ENCODE measurements at places on chromosomes 6 and 20.
A peak's percentile ranks its signal among the peaks of the same experiment; 100 is the strongest.

- DNase-seq, result peak; percentile 73
Observed at GRCh38 chr20:44728801-44729443, 13.8 kb downstream of the CCN5 start.

DNA sequence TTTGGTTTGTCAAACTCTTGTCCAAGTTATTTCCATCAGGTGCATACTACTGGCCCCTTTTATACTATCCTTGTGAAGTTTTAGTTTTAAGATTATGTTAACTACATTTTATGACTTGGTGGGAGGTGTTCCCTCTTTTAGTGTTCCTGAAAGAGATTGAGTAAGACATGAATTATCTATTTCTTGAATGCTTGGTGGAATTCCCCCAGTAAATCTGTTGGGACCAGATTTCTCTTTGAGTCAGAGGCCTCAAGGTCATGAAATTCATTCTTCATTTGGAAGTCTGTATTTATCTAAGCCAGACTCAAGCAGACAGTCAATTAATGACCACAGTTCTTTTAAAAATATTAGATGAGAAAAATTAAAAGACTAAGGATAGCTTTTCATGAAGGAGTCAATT is 81.3 kb downstream of the MOXD1 start:
- DNase-seq, result no peak

- DNase-seq, result no peak
Observed at GRCh38 chr6:134060491-134061106, 8.2 kb upstream of the SLC2A12 start.

- no peak for DNase-seq
Observed at GRCh38 chr6:36755435-36756348, 58.1 kb downstream of the RAB44 start.

DNA sequence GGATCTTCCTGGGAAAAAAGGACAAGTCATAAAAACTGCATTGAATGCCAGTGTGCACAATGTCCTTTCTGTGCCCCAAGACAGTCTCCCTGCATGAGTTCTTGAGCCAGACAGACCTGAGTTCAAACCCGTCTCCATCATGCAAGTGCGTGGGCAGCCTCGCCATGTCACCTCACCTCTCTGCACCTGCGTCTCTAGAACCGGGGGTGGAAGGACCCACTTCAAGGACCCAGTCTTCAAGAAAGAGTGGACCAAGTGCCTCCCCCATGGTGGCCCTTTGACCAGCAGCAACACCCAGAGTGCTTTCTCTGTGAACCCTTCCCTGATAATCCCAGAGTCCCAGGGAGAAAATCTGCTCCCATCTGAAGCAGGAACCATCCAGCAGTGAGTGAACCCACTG is 23.5 kb upstream of the ANGPT4 start:
- DNase-seq, result no peak

- DNase-seq, result no peak
Observed at GRCh38 chr6:44100088-44100550, 27.1 kb downstream of the MRPL14 start.

- DNase-seq, result no peak
Observed at GRCh38 chr6:110658631-110659211, 156.5 kb downstream of the CDK19 start.

GRCh38 chr20:41185013-41185757 is 47.8 kb downstream of the PLCG1 start:
- DNase-seq, result no peak

DNA sequence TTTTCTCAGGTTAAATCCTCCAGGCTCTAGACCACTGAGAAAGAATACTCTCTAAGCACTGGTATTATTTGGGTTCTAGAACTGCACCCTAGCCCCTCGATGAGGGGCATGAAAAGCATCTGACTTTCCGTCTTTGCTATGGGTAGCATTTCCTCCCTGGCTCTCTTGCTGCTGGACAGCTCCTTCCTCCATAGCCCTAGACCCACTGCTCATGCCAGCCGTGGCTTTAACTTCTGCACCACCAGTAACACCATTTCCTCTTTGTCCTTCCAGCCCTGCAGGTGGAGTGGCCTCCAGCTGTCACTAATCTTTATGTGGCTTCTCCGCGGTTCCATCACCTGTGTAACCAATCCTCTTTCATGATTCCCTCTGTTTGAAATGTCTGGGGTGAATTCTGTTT is 194.9 kb downstream of the SCP2D1 start:
- no peak for DNase-seq
